RKO (cell line): ENCODE measurements at places on chromosomes 4 and X.

GRCh38 chr4:123338715-123339114 is 57.9 kb upstream of the SPRY1 start:
- no peak for DNase-seq

DNA sequence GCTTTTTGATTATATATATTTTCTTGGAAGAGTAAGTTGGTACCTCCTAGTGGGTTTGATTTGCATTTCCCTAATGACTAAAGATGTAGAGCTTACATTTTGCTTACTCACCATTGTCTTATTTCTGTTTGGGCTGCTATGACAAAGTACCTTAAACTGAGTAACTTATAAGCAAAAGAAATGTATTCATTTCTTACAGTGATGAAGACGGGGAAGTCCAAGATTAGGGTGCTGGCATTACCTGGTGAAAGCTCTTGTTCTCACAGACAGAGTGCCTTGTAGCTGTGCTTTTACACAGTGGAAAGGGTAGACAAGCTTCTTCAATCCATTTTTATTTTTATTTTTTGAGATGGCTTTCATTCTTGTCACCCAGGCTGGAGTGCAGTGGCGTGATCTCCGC is 229.2 kb upstream of the AGA start:
- no peak for DNase-seq

DNA sequence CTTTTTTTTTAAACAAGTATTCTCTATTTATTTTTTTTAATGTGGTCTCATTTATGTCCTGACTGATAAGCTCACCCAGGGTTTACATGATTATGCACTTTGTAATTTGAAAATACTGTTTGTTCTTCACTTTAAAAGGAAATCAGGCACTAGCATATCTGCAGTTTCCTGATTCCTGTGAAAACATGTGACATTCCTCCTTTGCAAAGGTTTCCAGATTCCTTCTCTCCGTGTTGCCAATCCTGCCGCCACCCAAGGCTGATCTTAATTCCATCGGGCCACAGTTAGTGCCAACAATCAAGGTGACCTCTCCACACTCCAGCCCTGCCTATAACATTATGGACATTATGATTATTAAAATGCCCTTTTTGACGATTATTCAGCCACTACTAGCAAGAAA is 225.4 kb downstream of the PCDH7 start:
- no peak for DNase-seq

GRCh38 chr4:90943311-90943710 is 816.1 kb downstream of the CCSER1 start:
- DNase-seq: no peak

- DNase-seq: no peak
Observed at GRCh38 chrX:99800016-99800415, 610.1 kb downstream of the PCDH19 start.

- no peak for DNase-seq
Observed at GRCh38 chrX:97252111-97252510, 368.4 kb downstream of the RPA4 start.
